Activated naive CD8-positive, alpha-beta T cell treated with anti-CD3 and anti-CD28 coated beads, Interleukin-2, amount 50 U/mL, for 24 hours (primary cell): ENCODE measurements at places on chromosomes 7 and 10.

- no peak for DNase-seq
Measured at GRCh38 chr7:81330108-81330507, 411.3 kb upstream of the SEMA3C start.

- no peak for DNase-seq
Measured at GRCh38 chr7:122132341-122132740, 11.7 kb downstream of the AASS start.

DNA sequence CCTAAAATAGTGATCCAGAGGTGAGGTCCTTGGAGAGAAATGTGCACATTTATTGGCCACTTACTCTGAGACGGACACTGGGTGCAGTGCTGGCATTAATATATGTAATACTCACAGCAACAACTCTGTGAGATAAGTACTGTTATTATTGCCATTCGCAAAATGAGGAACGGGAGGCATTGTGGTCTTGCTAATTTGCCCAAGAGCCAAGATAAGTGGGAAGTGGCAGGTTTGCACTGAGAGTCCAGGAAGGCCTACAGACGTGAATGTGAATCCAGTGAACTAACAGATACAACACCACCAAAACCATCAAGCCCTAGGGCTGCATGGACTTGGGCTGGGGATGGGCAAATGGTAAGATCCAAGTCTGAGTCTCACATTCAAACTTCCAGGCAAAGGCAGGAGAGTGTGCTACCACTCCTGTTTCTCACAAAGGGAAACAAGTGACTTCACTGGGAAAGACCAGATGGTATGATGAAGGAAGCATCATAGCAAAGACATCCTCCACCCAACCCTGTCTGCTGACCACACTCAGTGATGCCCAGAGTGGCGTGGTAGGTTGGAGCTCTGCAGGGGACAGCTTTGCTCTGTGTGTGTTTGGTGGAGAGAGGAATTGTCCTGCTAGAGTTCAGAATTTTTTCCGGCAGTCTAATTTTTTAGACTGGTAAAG, 19.2 kb downstream of the TMEM273 start:
- no peak for DNase-seq

GRCh38 chr10:103645141-103646054, 151.9 kb downstream of the NEURL1 start:
- no peak for DNase-seq

GRCh38 chr7:132347858-132348257, 228.4 kb downstream of the PLXNA4 start:
- no peak for DNase-seq

- no peak for DNase-seq
Measured at GRCh38 chr10:113078282-113078907, 128.3 kb downstream of the TCF7L2 start.

GRCh38 chr7:5613607-5614006, 167.9 kb downstream of the RNF216 start:
- DNase-seq: no peak

GRCh38 chr7:54711900-54712595, 47.0 kb downstream of the SEC61G start:
- no peak for DNase-seq

DNA sequence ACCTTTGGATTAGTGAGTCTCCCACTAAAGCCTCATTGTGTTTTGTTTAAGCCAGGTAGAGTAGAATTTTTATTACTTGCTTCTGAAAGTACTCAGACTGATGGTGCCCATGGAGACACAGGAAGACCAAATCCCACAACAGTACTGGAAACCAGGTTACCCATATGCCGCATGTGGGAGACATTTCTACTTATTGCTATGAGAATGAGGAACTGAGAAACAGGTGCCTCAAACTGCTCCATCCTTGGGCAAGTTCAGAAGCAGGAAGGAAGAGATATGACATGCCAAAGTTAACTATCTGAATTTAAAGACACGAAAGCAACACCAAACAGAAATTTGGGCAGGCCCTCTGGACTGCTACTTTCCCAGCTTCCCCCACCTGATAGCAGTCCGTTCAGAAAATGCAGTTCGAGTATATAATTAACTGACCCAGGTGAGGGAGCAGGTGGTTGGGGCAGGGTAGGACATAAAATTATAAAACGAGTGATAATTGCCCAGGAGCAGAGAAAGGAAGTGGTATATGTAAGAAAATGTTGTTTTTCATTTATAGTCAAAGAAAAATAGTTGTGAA, 382.3 kb upstream of the MTPN start:
- DNase-seq: no peak

DNA sequence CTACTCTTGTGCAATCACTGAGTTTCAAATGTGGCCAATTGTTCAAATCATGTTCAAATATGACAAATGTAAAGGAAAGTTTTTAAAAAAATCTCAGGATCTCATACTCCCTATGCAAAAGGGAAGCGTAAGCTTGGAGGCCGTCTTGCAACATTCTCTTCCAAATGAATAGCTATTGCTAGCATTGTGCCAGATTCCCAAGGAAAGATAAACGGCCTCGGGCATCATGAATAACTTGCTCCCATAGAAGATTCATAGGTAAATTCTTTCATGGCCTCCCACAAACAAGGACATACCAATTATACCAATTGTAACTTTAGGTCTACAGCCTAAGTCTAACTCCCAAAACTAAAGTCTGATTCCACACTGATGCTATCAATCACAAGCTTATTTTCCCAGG, 416.9 kb downstream of the THSD7A start:
- no peak for DNase-seq

GRCh38 chr7:16086743-16087142, 334.6 kb downstream of the CRPPA start:
- DNase-seq: no peak
